ENCODE measurements at places on chromosomes 3 and 15.

GRCh38 chr3:153835540-153835939 is 285.6 kb upstream of the ARHGEF26 start:
- no peak for DNase-seq

DNA sequence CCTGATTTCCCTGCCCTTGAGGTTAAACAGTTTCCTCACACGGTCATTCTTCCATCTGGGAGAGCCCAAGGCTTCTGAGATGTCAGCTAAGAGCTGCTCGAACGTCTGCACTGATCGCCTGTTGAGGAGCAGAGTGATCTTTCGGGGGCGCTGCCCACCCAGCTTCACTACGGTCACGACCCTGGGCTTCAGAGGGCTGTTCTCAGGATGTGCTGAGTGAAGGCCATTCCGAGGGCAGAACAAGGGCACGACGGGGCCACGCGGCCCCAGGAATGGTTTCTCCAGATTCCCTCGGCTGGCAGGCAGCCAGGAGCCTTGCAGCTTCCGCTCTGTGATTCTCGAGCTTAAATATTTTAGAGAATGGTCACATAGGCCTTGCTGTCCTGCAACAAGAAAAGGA is 25.7 kb downstream of the DCLK3 start:
- DNase-seq: no peak

- no peak for DNase-seq
Measured at GRCh38 chr15:89329329-89330084, 5.1 kb downstream of the POLG start.

DNA sequence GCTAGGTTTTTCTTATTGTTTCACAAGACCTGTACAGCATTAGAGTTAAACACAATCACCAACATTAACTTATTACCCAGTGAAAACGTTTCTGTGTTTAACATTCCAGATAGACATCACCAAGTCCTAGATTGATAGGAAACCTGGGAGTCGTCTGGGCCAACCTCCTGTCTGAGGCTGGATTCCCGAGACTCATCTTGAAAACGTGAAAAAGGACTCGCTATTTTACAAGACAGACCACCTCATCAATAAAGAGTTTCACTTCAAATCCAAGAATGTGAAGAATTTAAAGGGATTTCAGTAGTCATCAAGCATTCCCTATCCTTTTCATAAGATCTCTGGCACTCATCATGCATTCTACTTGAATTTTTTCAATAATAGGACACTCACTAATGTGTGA is 626.6 kb downstream of the MCTP2 start:
- DNase-seq: no peak

GRCh38 chr3:41768363-41768762 is 193.5 kb downstream of the ULK4 start:
- DNase-seq: no peak

DNA sequence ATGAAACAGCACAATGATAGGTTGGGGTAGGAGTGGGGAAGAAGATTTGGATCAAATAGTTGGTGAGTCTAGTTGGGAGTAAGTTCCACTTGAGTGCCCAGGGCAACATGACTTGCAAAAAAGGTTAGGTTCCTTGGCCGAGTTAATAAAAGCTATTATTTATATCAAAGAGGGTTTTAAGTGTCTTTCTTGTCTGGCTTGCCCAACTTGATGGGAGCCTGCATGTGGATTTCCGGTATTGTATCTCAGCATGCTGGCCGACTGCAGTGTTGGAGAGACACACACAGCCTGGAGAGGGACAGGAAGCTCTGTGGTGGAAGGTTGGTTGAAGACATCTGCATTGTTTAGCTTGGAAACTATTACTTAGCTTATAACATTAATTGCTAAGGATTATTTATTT is 449.5 kb upstream of the TBL1XR1 start:
- DNase-seq: no peak

GRCh38 chr15:40909662-40910630 is 15.7 kb downstream of the VPS18 start:
- no peak for DNase-seq

DNA sequence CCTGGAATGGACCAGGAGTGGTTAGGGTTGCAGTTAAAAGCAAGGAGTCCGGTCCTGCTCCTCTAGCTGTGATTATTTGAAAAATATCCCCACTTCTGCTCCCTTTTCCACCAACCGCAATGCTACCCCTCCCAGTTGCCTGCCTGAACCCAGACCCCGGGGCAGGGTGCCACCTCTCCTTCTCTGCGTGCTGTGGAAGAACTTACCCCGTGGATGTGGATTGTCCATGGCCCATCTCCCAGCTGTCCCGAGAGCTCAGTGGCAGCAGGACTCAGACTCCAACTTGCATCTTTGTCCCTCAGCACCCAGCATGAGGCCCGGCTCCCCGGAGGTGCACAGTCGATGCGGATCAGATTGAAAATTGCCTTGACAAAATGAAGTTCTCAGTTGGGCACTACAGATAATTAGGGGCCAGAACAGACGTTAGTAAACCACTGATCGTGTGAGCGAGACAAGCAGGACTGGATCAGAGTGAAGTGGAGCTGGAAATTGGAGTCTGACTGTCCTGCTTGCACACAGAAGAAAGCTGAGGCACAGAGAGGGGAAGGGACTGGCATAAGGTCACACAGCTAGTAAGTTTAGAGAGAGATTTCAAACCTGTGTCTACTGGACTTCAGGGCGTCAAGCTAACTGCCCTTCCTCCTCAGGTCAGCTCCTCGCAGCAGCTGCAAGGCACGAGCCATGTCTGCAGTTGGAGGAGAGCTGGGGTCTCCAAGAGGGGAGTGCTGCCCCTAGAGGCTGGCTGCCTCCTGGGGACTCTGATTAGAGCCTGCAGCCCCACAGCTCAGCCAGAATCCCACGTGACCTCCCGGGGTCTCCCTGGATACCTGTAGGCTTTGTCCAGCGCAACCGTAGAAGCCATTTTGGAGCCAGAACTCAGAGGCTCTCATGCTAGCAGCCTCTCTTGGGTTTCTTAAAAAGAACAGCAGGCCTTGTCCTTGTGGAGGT is 14.7 kb downstream of the SLC6A1 start:
- DNase-seq: no peak

- no peak for DNase-seq
Measured at GRCh38 chr3:115571413-115571812, 51.9 kb upstream of the GAP43 start.

- no peak for DNase-seq
Measured at GRCh38 chr3:156680243-156680914, 6.0 kb downstream of the TIPARP start.

- no peak for DNase-seq
Measured at GRCh38 chr3:127568586-127568985, 21.9 kb downstream of the TPRA1 start.

DNA sequence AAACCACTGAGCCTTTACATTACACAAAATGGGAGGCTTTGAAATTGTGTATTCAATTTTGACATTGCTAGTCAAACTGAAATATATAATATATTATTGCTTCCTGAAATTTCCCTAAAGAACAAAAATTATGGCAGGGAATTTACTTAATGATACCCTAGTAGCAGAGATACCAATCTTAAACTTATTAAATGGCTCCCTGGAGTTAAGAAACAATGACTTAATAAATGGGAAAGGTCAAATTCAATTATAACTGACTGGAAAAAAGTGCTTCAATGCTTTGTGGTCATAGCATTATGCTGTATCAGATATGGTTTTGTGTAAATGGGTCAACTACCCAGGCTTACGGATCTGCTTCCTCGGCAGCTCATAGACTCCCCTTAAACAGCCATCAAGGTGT is 244.1 kb downstream of the CNTN3 start:
- no peak for DNase-seq

- no peak for DNase-seq
Measured at GRCh38 chr15:83815506-83815905, 161.6 kb downstream of the ADAMTSL3 start.

GRCh38 chr3:23797491-23797890 is 8.3 kb upstream of the UBE2E1 start:
- no peak for DNase-seq

DNA sequence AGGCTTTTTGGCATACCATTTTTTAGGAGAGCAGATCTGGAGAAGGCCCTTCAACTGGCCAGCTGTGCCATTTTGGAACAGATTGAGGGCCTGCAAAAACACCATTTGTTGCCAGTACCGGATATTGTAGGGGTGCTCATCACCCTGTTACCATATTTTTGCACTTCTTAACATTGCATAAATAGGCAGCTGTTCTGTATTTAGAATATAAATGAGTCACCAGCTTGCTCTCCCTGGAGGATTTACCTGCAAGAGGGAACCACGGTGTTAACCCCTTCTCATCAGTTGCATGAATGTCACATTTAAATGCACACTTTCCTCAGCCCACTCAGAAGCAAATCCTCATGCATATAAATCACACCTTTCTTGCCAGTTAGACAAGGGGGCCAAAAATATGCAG is 435.6 kb downstream of the ROBO2 start:
- DNase-seq: no peak

DNA sequence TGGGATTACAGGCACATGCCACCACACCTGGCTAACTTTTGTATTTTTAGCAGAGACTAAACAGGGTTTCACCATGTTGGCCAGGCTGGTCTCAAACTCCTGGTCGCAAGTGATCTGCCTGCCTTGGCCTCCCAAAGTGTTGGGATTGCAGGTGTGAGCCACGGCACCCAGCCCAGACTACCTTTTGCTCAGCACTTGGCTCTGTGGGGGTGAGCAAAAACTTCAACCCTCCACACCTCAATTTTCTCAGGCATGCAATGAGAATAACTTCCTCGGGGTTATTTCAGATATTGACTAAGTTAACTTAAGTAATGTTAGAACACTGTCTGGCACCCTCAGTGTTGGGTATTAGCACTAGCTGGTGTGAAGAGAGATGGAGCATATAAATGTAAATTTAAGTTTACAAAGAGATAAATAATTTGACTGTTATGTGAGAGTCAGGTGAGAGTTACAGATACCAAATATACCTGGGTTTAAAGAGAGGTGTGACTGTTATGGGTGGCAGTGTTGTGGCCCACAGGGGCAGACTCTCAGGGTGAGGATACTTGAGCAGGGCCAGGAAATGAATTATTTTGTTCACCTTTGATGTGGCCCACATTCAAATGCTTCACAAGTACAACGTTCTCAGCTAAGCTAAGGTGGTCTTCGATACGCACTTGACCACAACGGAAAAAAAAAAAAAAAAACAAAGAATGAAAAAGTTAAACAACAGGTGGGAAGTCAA is 29.0 kb downstream of the CPOX start:
- DNase-seq: no peak

- no peak for DNase-seq
Measured at GRCh38 chr15:94446441-94446840, 215.1 kb downstream of the MCTP2 start.

DNA sequence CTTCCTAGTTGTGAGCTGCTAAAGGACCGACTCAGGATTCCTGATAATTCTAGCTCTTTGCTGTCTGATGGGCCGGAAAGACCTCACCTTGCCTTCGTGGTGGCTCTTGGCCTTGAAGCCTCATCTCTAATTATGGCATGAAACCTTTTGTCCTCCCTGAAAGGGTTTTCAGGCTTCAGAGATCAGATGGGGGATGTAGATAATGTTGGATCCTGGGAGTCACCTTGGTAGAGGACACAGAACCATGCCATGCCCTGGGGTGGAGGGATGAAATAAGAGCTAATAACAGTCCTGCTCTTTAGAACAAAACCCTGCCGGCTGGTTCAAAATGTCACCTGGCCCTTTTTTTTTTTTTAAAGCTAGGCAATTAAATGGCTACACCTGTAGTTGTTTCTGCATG is 50.8 kb upstream of the SYN2 start:
- no peak for DNase-seq

- DNase-seq: no peak
Measured at GRCh38 chr3:192817053-192817452, 89.7 kb upstream of the FGF12 start.

DNA sequence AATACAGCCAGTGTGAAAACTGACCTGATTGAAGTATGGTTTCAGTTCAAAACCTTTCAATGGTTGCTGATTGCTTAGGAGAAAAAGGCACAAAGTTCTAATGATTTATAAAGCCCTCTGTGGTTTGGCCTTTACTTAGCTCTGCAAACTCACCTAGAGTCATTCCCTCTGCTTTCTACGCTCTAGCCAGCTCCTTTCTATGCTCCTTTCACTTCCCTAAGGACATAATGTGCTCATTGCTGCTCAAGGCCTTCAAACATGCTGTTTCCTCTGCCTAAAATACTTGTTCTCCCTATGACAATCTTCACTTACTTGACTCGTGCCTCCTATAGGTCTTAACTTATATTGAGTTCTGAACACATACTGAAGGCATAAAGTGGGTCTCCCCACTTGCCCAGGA is 19.0 kb downstream of the RPL39L start:
- DNase-seq: no peak

- no peak for DNase-seq
Measured at GRCh38 chr15:52118969-52119749, 6.6 kb upstream of the BCL2L10 start.

- DNase-seq: no peak
Measured at GRCh38 chr15:49331442-49331841, 91.6 kb upstream of the FGF7 start.

GRCh38 chr3:159233734-159234133 is 431.9 kb downstream of the MFSD1 start:
- DNase-seq: no peak

DNA sequence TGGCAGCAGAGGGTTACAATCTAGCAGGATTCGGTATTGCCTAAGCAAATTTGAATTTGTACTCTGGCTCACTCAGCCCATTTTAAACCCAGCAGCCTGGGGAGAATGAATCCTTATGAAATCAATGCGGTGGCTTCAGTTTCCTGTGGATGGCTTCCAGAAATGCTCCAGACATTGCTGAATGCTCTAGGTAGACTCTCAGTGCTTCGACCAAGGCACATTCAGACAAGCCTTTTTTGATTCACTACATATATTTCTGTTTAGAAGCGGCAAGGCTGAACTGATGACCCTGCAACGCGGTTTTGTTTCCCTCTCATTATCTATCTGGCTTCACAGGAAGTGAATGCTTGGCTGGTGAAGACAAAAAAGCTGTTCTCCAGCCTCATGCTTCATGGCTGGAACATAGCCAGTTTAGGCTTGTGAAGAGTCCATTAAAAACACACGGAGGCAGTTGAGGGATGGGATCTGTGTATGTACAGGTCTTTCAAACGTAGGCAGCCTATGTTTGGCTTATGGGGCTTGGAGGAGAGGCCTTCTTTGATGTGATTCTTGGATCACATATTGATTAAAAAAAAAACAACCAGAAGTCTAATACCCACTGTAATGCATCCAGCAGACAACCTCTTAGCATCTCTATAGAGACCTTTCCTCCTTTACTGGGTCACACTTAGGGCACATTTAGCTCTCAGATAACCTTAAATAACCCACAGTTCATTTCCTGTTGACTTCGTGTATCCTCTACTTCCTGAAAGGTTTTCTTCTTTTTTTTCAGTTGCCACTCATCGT is 400.2 kb upstream of the TBL1XR1 start:
- DNase-seq: no peak

GRCh38 chr15:77081971-77082370 is 11.1 kb upstream of the TSPAN3 start:
- no peak for DNase-seq

DNA sequence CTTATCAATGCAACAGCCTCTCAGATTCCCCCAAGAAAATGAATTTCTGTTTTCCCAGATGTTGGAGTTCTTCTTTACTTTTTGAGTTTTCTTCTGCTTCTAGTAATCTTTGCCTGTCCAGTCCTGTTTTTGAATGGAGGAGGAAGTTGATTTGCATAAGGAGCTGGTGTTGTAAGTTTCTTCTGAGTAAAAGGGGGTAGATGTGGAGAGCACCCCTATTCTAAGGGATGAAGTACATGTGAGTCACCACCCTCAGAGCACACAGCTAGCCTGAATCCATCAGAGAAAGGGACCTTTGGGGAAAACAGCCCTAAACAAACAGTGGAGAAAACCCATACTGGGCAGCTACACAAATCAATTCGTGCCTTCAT is 34.5 kb downstream of the ACAA1 start:
- DNase-seq: no peak

GRCh38 chr3:46447228-46447985 is 17.3 kb downstream of the LTF start:
- no peak for DNase-seq

Data from thoracic aorta (tissue), 2 donors.